NCI-H1417 treated with DMSO at 0.1 percent for 48 hours (cell line): ENCODE measurements at places on chromosomes 7 and 10.

DNA sequence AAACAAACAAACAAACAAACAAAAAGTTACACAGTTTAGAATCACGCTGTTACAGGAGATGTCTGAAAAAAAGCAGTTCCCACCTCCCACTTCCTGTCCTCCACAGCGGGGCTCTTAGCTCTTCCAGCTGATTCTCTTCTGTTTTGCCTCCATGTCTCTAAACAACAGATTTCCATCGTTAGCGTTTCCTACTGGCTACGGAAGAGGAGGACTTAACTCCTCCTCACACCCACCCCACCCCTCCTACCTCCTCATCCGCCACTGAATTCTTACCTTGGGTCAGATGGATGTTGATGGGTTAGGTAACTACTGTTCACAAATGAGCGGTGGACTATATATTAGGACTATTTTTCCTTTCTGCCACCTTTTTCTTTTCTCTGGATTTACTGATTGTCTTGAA is 36.8 kb upstream of the NUB1 start:
- no peak for DNase-seq

DNA sequence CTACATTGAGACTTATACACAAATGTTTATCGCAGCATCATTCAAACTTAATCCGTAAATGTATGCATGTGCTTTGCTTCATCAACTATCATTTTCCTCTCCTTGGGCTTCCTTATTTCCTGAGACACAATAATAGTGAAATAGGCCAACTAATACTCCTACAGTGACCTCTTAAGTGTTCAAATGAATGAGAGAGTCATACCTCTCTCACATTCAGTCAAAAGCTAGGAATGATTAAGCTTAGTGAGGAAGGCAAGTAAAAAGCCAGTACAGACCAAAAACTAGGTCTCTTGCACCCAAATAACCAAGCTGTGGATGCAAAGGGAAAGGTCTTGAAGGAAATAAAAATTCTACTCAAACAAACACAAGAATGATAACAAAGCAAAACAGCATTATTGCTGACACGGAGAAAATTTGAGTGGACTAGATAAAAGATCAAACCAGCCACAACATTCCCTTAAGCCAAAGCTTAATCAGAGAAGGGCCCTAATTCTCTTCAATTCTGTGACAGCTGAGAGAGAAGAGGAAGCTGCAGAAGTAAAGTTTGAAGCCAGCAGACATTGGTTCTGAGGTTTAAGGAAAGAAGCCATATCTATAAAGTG is 72.3 kb downstream of the GLCCI1 start:
- no peak for DNase-seq

GRCh38 chr7:107708956-107709355 is 35.0 kb upstream of the CBLL1 start:
- no peak for DNase-seq

- DNase-seq, result no peak
Observed at GRCh38 chr10:45040921-45041542, 40.3 kb downstream of the ZNF22 start.

DNA sequence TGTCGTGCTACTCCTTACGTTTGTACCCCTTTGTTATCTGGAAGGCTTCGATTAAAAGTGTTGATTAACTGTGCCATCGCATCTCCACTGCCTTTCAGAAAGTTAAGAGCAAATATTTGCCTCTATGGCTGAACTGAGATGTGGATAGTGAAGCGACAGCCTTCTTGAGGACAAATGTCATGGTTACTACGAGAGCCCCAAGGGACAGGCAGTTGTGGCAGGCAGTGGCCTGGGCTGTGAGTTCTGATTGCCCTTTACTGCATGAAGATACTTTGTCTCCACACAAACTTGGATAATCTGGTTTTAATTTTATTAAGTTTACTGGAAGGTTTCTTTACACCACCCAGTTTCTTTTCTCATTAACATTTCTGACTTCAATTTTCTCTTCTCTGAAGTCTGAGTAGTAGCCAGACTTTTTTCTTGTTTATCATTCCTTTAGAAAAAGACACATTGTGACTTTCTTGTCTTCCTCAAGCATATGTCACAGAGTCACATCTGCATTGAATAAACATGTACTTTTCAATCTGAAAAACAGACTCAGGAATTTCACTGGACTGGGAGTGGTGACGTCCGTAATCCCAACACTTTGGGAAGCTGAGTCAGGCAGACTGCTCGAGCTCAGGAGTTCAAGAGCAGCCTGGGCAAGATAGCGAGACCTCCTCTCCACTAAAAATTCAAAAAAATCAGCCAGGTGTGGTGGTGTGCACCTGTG is 1.5 kb downstream of the TAS2R41 start:
- DNase-seq, result no peak

- no peak for DNase-seq
Observed at GRCh38 chr10:16890691-16891090, 73.5 kb upstream of the RSU1 start.

DNA sequence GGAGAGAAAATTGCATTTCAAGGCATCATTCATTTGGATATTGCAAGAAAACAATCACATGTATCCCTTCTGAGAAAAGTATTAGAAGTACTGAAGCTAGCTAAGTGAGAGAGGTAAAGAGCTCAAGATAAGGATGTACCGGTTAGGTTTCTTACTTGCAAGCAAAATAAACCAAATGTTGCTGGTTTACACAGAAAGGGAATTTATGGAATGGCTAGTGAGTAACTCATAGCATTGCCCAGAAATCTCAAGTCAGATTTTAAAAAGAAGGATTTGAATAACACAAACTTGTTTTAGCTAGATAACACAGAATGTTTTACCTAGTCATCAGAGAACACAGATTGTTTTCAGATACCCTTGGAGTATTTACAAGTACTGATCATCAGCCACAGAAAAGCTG is 30.6 kb downstream of the KLHL7 start:
- DNase-seq, result no peak
